ENCODE measurements at places on chromosomes 4 and X.

DNA sequence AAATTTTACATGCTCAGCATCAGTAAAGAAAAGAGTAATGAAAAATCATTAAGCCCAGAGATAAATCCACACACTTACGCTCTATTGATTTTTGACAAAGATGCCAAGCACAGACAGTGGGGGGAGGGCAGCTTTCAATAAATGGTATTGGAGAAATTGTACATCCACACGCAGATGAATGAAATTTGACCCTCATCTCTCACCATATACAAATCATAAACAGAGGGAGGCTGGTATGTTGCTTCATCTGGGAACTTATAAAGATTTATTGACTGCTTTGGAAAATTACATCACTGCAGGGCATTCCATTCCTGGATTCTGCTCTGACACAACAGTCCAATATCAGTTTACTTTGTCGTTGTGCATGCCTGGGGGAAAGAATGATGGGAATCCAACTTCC, 58.4 kb upstream of the XAGE1A start:
- no peak for DNase-seq

- DNase-seq: no peak
These were observed 104.0 kb upstream of the WDR17 start for GRCh38 chr4:175961604-175962003.

DNA sequence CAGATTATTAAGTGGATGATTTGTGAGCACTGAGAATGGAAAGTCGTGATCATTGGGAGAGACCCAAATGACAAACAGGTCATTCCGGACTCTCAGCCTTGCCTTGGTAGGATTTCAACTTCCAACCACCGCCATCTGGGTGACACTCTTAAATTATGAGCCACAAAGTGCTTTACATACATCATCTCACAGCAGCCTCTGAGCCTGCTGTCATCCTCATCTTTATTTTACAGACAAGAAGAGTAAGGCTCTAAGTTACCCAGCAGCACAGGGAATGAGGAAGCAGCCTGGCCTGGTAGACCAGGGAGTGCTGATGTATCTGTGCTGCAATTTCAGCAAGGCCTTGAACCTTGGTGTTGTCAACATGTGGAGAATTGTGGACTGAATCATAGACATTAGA, 105.8 kb upstream of the TRIM2 start:
- no peak for DNase-seq

GRCh38 chrX:47992095-47992380, 11.8 kb downstream of the ZNF182 start:
- no peak for DNase-seq

Measured in NCI-H510A (cell line).